GOT3 (cell line): ENCODE measurements at places on chromosomes 13 and 19.

DNA sequence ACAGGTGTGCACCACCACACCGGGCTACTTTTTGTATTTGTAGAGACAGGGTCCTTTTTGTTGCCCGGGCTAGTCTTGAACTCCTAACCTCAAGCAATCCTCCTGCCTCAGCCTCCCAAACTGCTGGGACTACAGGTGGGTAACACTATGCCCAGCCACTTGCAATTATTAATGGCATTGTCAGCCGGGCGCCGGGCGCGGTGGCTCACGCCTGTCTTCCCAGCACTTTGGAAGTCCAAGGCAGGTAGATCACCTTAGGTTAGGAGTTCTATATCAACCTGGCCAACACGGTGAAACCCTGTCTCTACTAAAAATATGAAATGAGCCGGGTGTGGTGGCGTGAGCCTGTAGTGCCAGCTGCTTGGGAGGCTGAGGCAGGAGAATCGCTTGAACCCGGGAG lies 2.7 kb upstream of the MEX3D start:
- no peak for DNase-seq

GRCh38 chr19:43430142-43430710 lies 15.5 kb downstream of the TEX101 start:
- no peak for DNase-seq

GRCh38 chr13:35483761-35484160 lies 7.3 kb upstream of the MAB21L1 start:
- no peak for DNase-seq

GRCh38 chr19:33490041-33490451 lies 31.5 kb downstream of the PEPD start:
- DNase-seq = no peak

- DNase-seq = no peak
Measured at GRCh38 chr19:46728693-46729339, 11.9 kb upstream of the PRKD2 start.

DNA sequence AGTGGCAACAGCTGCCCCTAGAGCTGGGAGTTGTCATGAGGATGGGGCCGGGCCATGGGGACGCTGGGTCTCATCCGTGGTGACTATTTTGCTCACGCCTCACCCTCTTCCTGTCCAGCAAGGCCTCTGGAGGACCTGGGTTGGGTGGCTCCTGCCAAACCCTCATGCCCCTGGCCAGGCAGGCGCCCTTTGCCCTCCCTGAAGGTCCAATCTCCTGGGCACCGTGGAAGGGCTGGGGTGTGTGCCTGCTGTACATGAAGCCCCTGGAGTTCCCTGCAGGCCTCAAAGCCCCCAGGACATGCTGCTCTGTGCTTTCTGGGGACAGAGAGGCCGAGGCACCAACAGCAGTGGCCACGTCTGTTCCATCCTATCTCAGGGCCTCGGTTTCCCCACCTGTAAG lies 13.8 kb downstream of the LRP3 start:
- no peak for DNase-seq

- no peak for DNase-seq
Measured at GRCh38 chr19:47322058-47322457, 9.9 kb upstream of the C5AR2 start.

- no peak for DNase-seq
Measured at GRCh38 chr13:30133996-30134395, 173.4 kb downstream of the KATNAL1 start.

- no peak for DNase-seq
Measured at GRCh38 chr19:16367261-16367683, 42.6 kb downstream of the KLF2 start.
